Hippocampal formation (tissue), 2 donors: ENCODE measurements at places on chromosomes 6 and 20.

DNA sequence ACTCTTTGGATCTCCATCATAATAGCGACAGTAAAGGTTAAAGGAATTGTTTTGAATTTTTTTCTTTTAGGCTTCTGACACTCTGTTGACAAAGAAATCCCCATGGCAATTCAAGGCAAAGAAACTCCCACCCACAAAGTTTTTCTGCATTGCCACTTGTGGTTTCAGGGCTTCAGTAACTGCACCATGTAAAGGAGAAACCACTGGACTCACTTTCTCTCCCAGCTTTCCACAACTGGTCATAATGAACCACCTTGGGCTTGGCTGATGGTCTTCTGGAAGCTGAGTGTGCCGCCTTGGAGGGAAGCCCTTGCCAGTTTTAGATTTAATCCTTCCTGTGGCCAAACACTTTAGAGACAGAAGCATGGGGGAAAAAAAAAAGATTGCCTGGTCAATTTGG is 163.1 kb downstream of the ISM1 start:
- DNase-seq = no peak

DNA sequence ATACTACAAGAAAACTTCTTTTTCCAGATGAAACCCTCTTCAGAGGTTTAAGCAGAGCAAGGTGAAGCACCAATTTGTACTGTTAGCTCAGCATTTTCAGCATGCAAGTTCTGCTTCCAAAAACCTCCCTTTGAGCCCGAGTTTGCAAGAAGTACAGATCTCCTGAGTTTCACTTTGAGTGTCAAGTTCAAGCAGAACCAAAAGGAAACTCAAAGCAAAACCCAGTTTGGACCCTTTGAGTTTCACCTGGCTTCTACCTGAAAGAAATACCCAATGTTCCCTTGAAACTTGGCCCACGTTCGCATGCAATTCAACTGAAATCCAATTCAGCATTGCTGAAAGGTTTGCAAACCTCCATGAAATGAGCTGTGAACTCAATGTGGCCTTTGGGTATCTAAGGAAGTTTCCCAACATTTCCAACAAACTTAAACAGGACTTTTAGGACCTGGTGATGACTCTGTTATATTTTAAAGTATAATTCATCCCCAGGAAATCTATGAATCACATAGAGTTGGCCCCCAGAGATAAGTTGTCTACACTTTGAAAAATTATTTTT is 62.9 kb upstream of the HBS1L start:
- DNase-seq = no peak

GRCh38 chr6:106215608-106216007 is 110.0 kb downstream of the ATG5 start:
- DNase-seq = no peak

- DNase-seq = no peak
Observed at GRCh38 chr6:167768471-167769215, 58.1 kb upstream of the AFDN start.

GRCh38 chr6:143260857-143261256 is 189.6 kb downstream of the ADAT2 start:
- DNase-seq = no peak

- DNase-seq = no peak
Observed at GRCh38 chr6:13012296-13012695, 295.7 kb downstream of the PHACTR1 start.

DNA sequence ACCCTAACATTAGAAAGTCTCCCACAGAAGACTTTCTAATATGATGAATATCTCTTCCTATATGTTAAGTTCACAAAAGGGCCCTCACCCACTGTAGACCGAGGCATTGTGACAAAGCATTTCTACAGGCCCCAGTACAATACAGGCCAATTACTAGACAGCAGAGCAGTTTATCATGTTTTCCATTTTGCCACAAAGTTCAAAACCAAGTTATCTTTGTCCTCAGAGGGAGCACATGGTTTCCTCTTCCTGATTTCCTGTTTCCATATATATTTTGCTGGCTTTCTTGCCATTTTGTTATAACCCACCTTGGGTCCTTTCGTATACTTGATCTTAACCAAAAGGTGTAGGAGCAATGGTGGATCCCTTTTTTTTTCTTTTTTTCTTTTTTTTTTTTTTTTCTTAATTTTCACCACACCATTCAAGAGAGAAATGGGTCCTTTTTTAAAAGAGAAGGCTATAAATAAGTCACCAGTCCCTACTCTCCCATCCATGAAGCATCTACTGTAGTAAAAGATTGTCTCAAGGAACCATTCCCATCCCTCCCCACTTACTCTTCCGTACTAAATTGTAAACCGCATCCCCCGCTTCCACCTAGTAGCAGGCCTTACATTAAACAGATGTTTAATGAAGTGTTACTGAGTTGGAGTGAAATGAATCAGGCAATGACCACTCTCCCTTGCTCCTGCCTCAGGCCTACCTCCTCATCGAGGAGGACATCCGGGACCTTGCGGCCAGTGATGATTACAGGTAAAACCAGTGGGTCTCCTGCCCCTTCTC is 2.1 kb upstream of the UBE2C start:
- no peak for DNase-seq

DNA sequence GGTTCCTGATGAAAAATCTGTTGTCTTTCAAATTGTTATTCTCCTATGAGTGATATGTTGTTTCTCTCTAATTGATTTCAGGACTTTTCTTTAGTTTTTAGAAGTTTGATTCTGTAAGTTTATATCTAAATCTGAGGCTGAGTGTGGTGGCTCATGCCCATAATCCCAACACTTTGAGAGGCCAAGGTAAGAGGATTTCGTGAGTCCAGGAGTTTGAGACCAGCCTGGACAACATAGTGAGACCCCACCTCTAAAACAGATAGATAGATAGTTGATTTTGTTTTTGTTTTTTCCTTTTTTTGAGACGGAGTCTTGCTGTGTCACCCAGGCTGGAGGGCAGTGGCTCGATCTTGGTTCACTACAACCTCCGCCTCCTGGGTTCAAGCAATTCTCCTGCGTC is 64.6 kb downstream of the PTPRA start:
- DNase-seq = no peak

GRCh38 chr6:125884634-125885371 is 71.8 kb upstream of the HINT3 start:
- DNase-seq = no peak

DNA sequence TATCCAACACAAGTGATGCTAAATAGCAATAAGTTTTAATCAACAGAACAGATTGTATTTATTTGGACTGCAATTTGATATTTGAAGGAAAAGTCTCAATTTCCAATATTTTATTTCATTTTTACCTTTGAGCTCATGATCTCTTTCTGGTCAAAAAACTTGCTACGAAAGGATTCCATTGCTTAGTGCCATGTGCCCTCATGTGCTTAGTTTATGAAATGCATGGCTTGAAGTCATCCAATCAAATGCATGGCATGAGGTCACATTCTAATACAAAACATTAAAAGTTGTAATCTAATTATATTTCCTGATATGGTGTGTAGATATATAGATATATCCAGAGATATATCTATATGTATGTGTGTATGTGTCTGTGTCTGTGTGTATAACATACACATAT is 321.2 kb upstream of the ADGRB3 start:
- DNase-seq = no peak

DNA sequence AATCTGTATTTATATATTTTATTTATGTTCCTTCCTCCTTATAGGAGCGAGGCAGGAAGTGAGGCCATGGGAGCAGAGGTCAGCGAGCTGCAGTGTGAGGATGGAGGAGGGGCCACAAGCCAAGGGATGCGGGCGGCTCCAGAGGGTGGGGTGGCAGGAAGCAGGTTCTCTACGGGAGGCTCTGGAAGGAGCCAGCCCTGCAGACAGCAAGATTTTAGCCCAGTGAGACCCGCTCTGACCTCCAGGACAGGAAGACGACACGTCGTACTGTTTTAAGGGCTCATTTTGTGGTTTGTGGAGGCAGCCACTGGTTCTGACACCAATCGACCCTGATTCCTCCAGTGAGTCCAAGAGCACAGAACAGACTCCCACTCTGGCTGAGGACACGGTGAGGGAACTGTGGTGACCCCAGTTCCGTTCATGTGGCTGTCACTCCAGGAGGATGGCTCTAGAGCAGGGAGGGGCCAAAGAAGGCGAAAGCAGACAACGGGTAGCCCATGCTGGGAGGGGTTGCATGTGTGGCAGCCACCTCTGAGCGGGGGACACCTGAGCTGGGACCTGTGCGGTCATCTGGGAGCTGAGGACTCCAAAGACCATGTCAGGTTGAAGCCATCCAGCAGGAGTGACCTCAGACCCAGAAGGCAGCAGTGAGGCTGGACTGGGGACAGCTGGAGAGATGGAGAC is 100.1 kb upstream of the BHLHE23 start:
- no peak for DNase-seq

DNA sequence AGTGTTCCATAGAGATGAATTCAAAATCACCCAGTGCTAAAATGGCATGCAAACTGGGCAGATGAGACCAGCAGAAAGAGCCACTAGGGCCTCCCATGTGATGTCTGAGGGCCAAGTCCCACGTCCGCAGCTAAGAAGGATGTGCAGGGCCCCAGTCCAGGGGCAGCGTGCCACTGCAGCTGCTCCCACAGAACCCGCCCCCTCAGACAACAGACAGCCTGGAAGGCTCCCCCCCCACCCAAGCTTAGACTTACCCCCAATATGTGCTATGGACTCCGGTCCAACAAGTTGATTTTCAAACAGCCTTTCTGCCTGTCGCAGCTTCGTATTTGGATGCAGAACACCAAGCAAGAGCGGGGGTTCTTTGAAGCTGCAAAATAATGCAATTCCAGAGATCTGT is 14.0 kb downstream of the APMAP start:
- peak; percentile 77 for DNase-seq

DNA sequence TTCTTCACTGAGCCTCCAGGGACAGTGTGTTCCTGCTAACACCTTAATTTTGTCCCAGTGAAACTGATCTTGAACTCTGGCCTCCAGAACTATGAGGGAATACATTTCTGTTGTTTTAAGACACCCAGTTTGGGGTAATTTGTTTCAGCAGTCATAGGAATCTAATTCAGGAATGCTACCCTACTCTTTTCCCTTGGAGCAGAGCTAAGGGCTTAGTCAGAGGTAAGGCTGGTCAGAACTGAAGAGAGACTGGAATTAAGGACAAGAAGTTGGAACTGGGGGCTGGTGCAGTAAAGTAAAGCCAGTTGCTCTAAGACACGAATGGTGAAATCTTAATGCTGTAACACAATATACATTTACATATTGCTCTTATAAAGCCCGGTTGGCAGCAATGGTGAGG is 809.7 kb downstream of the MAFB start:
- DNase-seq = no peak

DNA sequence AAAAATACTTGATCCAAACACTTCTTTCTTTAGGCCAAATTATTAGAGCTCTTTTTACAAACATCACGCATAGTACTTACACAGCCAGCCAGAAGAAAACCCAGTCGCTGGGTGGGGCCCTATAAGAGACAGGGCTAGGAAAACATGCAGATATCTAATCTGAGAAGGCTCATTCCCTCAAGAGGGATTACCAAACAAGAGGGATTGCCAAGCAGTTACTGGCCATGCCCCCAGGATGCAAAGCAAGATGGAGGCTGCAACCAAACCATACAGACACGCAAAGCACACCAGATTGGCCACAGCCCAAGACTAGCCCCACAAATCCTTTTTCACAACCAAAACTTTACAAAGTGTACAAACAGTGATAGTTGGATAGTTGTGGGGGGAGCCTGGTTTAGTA is 1235.4 kb upstream of the GJE1 start:
- DNase-seq = no peak

DNA sequence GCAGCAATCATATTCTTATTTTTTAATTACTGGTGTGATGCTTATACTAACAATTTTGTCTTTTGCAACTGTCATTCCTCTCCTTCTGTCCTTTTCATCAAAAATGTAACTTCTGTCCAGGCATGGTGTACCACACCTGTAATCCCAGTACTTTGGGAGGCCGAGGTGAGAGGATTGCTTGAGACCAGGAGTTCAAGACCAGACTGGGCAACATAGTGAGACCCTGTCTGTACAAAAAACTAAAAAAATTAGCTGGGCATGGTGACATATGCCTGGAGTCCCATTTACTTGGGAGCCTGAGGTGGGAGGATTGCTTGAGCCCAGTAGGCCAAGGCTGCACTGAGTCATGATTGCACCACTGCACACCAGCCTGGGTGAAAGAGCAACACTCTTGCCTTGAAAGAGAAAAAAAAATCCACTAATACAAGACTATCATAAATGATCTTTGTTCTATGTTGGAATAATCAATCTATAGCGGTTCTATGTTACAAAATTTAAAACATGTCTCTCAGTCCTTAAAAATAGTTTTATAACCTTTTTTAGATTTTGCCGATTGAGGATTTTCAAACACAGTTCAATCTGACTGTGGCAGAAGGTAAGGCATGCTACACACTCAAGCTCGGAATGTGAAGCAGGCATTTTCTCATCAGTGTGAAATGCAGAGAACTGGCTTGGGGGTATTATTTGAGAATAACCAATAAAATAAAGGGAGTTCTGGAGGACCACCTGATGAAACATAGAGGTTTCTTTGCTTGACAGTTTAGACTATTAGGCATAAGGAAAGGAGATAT is 70.4 kb downstream of the ENPP1 start:
- no peak for DNase-seq

DNA sequence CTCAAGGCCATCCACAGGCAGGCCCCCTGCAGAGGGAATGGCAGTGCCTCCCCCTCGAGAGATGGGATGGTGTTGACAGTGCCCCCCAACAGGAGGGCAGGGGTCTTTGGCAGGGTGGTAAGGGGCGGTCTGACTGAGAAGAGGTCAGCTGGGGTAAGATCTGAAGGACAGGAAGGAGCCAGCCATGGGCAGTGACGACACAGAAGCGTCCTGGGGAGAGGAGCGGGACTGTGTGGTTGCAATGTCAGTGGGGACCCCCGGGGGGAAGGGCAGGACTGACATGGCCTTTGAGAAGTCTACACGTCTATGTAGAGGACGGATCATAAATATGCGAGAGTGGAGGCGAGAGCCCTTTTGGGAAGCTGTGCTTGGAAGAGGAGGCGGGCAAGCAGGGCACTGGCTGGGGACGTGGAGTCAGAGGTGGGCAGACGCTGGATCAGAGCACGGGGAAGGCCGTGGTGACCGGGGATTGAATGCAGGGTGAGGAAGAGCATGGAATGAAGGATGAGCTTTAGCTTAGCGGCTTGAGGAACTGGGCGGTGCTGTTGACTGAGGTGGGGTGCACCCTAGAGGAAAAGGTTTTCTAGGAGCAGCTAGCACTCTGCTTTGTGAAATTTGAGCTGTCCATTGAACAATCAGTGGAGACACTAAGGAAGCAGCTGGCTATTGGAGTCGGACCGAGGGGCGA is 82.5 kb upstream of the AGPAT4 start:
- DNase-seq = no peak

DNA sequence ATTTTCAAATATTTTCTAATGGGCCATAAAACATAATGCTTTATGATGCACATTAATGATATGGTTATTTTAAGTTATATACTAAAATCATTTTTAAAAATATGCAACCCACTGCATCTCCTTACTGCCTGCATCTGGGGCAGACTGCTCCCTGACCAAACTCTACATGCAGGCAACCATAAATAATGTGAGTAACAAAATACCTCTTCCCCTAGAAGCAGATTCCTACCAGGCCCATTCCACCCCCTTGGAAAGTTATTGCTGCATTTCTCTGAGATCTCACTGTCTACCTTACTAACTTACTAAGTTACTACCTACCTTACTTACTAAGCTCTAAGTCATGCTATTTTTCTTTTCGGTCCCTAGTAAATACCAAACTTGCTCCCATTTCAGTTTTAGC is 71.8 kb downstream of the ATG5 start:
- DNase-seq = no peak
